ENCODE measurements at places on chromosomes 11 and 22.

- no peak for DNase-seq
These were observed 284.4 kb downstream of the NTM start for GRCh38 chr11:131654849-131655248.

GRCh38 chr11:90908074-90908473, 685.2 kb upstream of the CHORDC1 start:
- no peak for DNase-seq

DNA sequence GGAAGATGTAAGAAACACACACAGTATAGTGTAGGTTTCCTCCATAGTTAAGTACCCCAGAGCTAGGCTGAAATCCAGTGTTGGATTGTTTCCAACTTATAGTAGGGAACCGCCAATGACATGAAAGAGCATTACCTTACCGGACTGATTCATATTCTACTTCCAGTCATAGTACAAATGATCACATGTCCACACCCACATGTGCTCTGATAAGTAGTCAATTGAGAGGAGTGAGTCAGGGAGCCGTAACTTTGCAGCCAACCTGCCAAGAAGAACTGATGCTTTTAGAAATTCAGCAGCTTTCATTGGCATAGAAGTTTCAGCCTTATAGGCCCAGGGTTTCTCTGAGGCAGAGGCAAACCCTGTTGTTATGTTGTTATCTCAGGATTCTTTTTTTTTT, 240.6 kb downstream of the ETS1 start:
- no peak for DNase-seq

DNA sequence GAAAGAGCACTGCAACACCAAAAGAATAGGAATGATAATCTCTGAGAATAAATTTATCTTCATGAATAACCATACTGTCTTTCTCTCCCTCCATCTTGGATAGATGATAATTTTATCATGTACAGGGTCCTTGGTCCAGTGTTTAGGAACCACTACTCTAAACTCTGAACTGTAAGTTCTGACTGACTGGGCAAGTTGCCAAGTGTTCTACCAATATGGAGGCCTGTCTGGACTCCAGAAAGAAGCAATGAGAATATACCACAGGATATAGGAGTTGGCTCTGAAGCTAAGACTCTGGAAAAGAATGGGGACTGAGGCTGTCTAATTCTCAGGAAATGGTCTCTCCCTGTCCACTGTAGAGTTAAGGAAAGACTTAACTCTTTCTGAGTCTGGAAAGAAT, 1.5 kb downstream of the FHIP1B start:
- DNase-seq, result no peak

- no peak for DNase-seq
These were observed 97.5 kb upstream of the CCDC179 start for GRCh38 chr11:22957786-22958185.

DNA sequence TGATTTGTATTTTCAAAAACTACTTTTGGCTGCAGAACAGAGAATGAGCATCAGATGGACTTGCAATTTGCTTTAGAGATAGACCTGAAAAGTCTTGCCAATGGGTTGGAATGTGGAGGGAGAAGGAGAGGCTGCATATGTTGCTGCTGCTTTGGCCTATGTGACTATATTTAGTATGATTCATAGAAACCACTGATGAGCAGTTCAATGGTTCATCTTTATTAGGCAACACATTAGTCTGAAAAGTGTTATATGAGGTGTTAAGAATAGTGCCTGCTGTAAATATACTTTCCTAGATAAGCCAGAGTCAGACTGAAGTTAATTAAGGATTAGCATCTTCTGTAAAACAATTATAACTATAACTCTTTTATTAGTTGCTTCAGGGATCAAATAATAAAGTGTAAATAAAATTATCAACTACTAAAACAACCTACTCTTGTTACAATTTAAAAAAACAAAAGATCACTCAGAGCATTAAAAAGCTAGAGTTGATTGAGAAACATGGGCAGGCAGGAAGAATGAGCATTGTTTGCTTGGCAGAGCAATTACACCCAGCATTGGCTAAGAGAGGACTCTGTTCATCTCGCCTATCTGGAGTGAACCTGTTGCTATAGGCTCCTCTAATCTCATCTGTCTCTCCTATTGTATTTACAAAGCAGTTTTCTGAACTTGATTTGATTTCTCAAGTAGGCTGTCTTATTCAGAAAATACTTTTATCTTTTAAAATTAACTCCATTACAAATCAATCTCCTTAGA, 36.3 kb downstream of the HORMAD2 start:
- no peak for DNase-seq

- peak; percentile 69 for DNase-seq
These were observed 24.8 kb downstream of the ACER3 start for GRCh38 chr11:76885390-76886097.

- DNase-seq, result no peak
These were observed 349.1 kb upstream of the PITPNB start for GRCh38 chr22:28268171-28268570.

DNA sequence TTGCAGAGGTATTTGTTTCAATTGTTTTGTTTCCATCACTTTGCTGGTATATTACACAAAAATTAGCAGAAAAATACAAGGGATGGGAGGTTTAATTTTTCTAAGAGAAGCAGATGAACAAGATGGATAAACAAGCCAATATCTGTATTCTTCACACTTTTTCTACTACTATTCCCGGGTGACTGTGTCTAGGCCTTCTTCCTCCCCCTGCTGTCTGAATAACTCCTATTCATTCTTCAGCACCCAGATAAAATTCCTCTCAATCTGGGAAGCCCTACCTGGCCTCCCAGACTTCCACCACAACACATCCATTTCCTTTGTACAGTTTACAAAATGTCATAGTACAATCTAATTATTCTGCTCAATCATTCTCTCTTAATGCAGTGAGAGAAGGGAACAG, 666.6 kb upstream of the TENM4 start:
- peak; percentile 60 for DNase-seq

GRCh38 chr11:115123641-115124040, 380.6 kb downstream of the CADM1 start:
- DNase-seq, result no peak

- DNase-seq, result no peak
These were observed 291.5 kb downstream of the SWAP70 start for GRCh38 chr11:9955391-9955790.

GRCh38 chr11:121253951-121254350, 38.6 kb upstream of the SC5D start:
- DNase-seq, result no peak

DNA sequence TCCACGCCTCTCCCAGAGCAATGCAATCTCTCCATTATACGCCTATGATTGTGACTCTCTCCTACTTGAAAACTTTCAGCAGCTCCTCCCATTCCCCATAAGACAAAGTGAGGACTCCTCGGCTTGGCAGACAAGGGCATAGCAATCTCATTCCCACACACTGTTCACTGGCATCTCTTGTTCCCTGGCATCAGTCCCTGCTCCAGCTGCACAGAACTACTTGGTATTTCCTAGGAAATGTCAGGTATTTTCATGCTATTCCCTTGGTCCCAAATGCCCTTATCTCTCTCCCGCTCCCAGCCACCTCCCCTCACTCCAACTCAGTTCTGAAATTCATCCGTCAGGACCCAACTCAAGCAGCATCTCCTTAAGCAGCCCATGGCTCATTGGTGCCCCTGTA, 28.4 kb downstream of the TMPRSS5 start:
- no peak for DNase-seq

GRCh38 chr22:21857481-21857914, 9.9 kb downstream of the MAPK1 start:
- no peak for DNase-seq

DNA sequence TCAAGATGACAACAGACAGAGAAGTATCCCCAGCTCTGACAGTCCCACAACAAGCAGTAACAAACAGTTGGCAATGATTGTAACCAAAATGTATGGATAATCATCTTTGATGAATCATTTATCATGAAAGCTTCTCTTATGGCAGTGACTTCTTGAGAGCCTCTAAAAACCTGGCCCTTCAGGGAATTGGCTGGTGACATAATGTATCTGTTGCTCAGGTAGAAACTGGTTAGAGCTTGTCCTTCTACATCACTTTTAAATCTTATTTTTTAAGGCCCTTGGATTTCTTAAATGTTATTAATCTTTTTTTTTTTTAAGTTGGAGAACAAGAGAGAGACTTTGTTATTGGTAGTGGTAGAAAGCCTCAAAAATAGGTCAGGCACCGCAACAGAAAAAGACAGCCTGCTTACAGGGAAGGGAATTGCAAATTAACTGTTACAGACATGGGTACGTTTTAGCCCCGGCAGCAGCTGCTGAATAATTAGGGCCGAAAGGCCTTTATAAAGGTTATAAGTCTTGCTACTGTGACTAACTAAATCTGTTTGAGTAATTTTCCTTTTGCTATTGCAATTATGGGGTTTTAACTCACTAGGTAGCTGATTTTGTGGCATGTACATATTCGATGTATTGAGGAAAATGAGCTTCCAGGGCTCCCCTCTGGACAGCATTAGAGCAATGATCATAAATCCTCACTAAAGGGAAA, 207.7 kb upstream of the LRRC4C start:
- DNase-seq, result no peak

- no peak for DNase-seq
These were observed 1.3 kb upstream of the INSC start for GRCh38 chr11:15113381-15113780.

DNA sequence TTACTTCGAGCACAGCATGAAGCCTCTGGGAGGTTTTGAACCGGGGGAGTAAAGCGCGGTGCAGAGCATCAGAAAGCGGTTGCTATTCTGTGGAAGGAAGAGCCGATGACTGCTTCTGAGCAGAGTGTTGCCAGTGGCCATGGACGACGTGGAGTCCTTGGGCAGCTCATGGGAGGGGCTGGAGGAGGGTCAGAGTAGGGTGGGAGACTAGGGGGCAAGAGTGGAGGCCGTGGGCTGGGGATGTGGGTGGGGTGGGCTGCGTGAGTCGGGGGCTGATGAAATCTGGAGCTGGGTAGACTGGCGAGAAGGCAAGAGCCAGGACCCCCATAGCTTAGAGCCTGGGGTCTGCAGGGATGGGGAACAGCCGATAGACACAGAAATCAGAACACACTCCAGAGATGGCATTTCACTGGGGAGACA, 40.2 kb downstream of the TBC1D22A start:
- no peak for DNase-seq

- no peak for DNase-seq
These were observed 135.7 kb upstream of the NAV2 start for GRCh38 chr11:19576903-19577302.

- DNase-seq, result no peak
These were observed 541.9 kb upstream of the CADM1 start for GRCh38 chr11:116046127-116046526.

- DNase-seq, result no peak
These were observed 61.6 kb downstream of the METTL15 start for GRCh38 chr11:28169816-28170215.

DNA sequence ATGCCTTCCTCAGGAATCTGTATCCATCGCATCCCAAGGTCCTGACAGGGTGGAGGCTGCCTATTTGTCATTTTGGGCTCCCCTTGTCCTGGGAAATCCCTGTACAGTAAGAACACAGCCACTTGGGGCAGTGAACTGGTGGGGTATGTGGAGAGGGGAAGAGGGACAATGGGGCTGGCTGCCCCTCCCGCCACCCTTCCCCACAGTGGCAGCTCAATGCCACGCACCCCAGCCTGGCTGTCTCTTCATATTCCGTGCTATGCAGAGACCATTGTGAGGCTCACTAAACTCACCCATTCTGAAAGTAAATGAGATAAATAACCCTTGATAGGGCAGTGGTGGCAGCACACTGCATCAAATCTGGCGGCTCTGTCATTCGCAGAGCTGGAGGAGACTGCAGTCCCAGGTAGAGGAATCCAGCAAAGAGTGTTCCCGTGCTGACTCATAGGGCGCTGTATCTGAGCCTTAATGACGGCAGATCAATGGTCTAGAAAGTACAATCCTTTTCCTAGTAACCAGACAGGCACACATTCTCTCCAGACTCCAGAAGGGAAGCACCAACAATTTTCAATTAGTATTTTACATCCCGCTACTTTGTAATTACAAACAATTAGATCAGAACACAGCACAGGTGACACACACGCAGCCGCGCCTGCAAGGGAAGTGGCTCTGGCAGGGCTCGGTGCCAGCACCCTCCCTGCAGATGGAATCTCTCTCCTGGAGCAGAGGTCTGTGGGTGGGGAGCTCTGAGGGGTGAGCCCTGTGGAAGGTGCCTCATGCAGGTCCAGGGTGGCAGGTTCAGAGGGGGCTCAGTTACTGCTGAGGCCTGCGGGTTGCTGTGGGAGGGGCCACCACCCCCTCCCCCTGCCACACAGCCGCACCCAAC, 167.9 kb upstream of the B3GAT1 start:
- no peak for DNase-seq

DNA sequence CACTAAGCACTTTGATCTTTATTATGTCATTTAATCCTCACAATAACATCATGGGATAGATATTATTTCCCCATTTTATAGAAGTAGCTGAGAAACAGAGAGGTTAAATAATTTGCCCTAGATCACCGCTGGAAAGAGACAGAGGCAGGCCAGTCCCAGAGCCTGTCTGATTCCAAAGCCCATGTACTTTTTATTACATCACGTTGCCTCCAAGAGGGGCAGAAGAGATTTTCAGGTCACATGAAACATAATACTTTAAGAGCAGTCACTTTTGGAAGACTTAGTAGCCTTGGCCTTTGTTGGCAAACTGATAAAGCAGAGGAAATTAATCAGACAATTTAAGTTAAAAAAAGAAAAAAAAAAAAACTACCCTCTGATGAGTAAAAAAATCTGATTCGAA, 200.2 kb upstream of the ARHGAP20 start:
- DNase-seq, result no peak

DNA sequence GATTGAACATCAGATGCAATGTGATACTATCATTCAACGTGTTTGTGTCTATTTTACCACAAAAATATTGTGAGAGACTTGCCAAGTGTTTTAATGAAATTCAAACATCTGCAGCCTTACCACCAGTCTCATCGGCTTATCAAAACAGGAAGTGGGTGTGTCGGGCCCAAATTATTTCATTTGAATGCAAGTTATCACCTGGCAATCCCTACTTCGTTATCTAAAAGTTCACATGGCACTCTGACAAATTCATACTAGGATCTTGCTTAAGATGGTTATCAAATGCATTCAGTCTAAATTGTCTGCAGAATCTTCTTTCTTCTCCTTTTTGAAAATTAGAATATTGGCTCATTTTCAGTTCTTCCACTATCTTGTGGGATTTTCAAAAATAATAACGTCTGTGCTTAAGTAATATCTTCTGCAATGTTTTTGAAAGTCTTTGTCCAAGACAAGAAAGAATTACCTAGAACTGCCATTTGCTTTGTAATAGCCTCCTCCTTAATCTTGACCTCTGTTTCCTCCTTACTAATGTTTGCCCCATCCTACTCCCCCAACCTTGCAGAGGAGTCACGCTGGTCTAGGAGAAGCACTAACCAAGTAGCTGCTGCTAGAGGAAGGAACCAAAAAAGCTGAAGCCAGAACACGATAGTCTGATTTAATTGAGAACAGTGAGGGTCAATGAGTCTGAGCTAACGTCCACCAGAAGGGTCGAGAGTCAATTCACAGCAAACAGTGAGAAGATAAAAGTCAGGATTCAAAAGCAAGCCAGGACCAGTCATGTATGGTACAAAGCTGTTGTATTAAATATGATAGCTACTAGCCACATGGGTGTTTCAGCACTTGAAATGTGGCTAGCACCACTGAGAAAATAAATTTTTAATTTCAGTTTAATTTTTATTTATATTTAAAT, 10.2 kb upstream of the BIRC3 start:
- no peak for DNase-seq
